ENCODE measurements at places on chromosomes 5 and 9.

GRCh38 chr9:3696368-3696767 is 170.6 kb upstream of the RFX3 start:
- DNase-seq, result no peak

GRCh38 chr9:87742813-87743428 is 17.0 kb downstream of the CTSL start:
- DNase-seq, result no peak

DNA sequence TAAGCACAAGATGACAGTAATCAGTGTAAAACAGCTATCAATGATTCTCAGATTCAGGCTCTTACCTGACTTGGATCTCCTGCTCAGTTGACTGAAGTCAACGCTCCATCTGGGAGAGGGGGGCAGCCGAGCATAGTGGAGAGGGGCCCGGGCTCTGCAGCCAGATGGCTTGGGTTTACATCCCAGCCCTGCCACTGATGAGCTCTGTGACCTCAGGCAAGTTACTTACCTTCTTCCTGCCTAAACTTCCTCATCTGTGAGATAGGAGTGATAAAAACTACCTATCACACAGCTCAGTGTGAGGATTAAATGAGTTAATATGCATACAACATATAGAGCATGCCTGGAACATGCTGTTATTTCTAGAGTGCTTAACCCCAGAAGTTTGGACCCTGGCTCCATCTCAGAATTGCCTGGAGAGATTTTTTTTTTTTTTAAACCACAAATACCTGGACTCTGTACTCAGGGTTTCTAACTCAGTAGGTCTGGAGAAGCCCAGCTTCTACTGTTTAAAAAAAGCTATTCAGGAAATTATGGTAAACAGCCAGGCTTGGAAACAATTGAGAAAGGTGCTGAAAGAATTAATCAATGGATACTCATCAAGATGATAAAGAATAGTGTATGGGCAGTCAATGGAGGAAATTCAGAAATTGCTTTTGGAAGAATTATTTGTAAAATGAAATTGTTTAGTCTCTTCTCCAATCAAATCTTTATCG is 72.2 kb downstream of the ANKRD55 start:
- no peak for DNase-seq

- DNase-seq, result no peak
Measured at GRCh38 chr9:119137479-119137878, 231.8 kb downstream of the BRINP1 start.

DNA sequence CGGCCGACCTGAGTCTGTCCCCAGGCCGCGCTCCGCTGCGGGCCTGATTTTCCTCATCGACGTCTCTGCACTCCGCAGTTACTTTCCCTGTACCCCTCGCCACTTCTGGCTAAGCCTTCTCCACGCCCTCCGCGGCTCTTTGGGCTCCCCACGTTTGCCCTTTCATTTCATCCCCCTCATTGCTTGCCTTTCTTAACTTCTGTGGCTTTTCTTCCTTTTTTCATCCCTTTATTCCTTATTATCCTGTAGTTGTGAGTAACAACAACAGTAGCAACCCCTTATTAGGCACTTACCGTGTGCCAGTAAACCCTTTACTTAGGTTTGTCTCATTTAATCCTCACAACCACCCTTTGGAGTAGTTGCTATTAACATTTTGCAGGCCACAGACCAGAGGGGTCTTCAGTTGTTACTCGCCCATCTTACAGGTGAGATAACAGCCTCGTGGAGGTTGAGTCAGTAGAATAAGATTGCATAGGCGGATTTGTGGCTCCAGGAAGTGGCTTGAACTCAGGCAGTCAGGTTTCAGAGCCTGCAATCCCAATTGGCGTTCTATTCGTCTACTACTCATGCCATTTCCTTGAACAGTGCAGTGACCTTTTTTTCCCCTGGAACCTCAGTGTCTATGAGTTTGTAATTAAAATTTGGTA is 724 bp downstream of the TCERG1 start:
- DNase-seq, result no peak

DNA sequence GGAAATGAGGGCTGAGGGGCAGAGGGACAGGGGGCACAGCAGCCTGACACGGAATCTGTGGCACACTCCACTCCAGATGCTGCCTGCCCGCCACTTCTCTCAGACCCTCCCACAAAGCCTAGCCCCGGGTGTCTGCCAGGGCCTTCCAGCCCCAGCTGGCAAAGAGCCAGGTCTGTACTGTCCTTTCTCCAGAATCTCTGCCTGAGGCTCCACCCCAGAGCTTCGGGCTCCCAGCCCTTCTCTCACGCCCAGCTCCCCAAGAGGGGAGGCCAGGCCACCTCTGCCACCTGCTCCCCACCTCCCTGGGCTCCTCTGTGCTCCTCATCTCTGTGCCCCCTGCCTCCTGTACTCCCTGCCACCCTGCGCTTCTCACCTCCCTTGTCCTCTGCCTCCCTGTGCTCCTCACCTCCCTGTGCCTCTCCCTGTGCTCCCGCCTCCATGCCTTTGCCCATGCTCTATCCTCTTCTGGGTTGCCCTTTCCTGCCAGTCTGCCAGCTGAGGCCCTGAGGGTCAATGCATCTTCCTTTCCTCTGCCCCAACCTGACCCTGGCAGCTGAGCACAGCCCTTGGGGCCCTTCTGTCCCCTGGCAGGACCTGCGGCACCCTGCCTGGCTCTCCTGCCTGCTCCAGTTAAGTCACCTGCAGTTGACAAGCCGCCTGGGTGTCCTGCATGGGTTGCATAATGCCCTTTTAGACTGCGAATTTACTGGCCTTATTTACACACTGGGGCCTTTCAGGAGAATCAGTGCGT is 36.4 kb downstream of the RASGEF1C start:
- no peak for DNase-seq

DNA sequence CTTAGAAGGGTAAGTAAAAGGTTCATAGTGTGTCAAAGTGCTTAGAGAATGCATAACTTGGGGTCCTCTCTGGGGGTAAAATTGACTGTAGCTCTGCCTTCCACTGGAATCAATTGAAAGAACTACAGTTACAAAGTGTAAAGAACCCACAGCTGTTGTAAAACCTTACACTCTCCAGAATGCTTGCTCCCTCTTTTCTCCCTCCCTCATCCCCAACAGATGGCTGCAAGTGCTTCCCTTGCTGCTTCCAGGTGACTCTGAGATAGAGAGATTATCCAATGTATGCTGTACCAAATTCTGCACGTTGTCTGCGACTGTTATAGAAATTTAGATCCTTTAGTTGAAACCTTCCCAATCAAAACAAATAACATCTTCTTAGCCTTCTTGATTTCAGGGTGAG is 126.0 kb downstream of the STK32A start:
- DNase-seq, result no peak

- DNase-seq, result no peak
Measured at GRCh38 chr5:135826221-135826525, 8.3 kb upstream of the SLC25A48 start.

All from activated T-cell treated with anti-CD3 and anti-CD28 coated beads, Interleukin-2, amount 50 U/mL, for 1 hour (primary cell).